ENCODE measurements at places on chromosomes 5 and 9.

GRCh38 chr5:81046041-81046440 is 85.9 kb downstream of the RASGRF2 start:
- DNase-seq = no peak

DNA sequence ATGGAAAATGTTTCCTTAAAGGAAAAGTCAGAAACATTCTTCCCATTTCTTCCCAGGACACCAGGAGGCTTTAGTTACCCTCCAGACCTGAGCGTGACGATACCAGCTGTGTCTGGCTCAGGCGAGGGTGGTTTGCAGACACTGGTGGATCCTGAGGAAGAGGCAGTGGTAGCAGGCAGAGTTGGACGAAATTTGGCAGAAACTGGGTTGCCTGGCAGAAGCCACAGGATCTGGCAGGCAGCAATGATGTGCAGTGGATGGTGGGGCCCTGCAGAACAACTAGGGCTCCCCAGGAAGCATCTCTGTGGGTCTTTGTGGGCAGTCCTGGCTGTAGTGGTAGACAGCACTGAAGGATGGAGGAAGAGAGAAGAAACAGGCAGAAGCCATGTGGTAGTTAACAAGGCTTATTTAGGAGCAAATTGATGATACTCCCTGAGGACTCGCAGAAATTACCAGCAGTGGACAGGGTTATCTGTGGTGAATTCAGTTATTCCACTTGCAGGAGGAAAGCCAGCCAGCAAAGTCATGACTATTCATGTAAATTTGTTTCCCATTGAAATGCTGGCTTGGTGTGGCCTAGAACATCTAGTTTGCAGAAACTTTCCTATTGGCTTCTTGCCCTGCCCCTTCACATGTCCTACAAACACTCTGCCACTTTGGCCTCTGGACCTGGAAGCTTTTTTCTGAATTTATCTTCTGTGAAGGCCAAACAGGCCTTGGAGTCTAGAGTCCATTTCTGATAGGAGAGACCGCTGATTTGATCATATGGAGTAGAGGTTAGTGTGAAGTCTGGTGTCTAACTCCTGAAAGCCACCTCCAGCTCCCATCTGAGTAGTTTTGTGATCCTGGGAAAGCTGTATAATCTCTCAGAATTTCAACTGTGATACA is 212.0 kb downstream of the DMRT2 start:
- DNase-seq = no peak

DNA sequence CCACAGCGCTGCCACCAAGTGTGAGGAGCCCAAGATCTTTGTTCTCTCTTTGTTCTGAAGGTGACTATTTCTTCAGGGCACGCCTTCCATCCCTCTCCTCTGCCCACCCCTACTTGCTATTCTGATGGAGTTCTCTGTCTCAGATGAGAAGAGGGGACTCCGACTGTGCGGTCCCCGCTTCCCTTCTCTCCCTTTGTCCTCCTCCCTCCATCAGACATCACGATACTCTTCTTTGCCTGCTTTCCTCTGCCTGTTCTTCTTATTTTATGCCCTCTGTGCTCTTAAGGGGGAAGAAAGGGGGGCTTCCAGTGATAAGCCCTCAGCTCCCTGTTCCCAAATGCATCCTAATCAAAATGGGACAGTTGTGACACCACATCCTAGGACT is 307.8 kb downstream of the RAB3C start:
- no peak for DNase-seq

GRCh38 chr5:39426746-39427105 is 1.9 kb upstream of the DAB2 start:
- DNase-seq = peak; percentile 10

GRCh38 chr9:124108216-124108615 is 96.6 kb downstream of the LHX2 start:
- no peak for DNase-seq

GRCh38 chr9:72579190-72579589 is 57.8 kb downstream of the TMC1 start:
- peak; percentile 39 for DNase-seq

- DNase-seq = no peak
Observed at GRCh38 chr9:88018101-88018500, 43.8 kb upstream of the CDK20 start.

DNA sequence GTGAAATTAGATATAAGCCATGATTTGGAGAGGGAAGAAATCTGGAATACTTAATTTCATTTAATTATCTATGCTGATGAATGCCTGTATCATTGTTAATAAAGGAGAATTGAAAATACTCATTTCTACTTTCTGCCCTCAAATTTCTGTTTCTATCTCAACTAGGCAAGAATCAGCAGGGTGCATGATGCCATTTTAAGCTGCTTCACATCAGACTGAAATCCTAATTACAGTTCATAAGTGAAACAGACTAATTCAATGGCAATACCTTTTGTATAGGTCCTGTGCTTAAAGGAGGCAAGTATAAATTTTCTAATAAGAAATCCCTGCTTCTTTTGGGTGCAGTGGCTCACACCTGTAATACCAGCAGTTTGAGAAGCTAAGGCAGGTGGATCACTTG is 22.3 kb upstream of the TAL2 start:
- no peak for DNase-seq

DNA sequence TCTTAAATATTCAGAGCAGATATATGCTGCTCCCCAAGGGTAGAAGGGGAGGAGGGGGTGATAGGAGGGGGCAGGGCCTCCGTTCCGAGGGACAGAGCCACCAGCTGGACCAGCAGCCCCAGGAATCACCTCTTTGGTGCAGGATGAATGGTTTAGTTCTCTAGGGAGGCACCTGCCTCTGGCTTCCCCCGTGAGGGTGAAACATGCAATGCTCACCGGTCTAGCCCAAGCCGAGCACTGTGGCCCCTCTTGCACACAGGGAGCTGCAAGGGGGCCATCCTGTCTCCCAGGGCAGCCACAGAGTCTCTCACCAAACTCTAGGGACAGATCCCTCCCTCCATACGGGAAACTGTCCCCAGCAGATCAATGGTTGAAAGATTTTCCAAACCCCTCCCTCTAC is 163.7 kb downstream of the DAB2IP start:
- no peak for DNase-seq

GRCh38 chr5:17217493-17218352 is at the start of gene BASP1:
Gene BASP1, plus strand, starts transcription at chr5:17217631. Its CDS starts 57,586 bp downstream, at chr5:17275217.
- peak; percentile 22 for DNase-seq

GRCh38 chr9:30349526-30350513 is 2034.6 kb upstream of the ACO1 start:
- no peak for DNase-seq

- no peak for DNase-seq
Observed at GRCh38 chr5:126402621-126403555, 20.3 kb upstream of the GRAMD2B start.
